ENCODE measurements at places on chromosomes 11 and 22. TPM values are rescaled to one million over a fixed set of nuclear protein-coding genes. Genes with fewer than 3 reads are reported as not detected.
A peak's percentile ranks its signal among the peaks of the same experiment; 100 is the strongest.

DNA sequence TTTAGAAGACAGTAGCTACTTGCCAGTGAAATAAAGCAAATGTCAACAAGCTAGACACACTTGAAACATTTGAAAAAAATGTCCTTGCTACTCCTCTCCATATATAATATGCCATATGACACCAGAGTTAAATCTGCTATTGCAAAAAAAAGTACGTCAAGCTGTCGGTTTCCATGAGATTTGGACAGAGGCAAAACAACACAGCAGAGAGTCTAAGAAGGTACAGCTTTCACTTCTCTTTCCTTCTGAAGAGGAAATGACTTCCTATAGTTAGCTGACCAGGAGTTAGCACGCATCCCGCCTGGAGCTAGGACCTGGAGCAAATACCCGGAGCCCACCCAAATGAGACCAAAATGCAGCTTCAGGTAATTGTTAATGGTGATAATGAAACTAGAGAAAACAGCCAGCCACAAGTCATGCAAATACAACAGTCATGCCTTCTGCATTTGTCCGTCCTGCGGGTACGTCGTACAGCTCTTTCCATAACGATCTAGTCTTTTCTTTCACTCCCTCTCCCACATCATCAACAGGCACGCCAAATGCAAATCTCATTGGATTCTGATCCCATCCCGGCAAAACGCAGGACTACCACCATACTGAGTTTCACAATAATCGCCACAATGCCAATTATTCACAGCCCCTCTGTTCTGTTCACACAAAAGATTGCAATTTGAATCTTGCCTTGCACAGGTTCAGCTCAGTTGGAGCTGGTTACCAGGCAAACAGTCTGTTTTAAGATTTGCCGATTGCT is 395.0 kb upstream of the CCDC90B start:
- no peak for DNase-seq

DNA sequence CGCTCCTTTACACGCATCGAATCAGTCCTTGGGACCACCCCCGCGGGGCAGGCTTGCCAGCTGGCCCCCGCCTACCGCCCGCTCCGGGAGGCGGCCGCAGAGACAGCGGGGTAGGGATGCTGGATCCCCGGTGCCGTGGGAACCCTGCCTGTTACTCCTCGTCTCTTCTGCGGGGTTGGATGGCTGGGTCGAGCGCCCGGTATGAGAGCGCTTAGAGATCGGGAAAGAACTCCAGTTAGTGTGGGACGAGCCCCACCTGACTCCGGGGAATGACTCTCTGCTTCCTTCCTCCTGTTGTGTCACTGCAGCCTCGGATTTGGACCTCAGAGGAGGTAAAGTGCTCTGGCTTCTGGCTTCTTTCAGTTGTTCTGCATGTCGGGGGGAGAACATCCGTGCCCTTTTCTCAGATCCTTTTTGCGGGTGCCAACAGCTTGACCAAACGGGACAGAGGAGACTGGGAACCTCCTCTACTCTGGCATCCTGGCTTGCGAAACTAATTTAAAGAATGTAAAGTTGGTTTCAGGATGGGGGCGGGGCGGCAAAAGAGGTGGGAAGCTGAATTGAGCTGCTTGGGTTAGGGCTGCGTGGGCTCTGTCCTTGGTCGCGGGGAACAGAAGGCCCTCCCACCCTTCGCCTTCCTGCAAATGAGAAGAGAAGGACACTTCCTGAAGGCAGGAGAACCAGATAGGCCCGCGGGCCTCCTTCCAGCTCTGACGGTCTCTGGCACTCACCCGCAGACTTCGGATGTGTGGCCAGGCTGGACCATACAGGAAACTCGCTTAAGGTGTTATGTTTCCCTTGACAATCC is 938 bp downstream of the LAYN start:
- DNase-seq, result peak; percentile 70

DNA sequence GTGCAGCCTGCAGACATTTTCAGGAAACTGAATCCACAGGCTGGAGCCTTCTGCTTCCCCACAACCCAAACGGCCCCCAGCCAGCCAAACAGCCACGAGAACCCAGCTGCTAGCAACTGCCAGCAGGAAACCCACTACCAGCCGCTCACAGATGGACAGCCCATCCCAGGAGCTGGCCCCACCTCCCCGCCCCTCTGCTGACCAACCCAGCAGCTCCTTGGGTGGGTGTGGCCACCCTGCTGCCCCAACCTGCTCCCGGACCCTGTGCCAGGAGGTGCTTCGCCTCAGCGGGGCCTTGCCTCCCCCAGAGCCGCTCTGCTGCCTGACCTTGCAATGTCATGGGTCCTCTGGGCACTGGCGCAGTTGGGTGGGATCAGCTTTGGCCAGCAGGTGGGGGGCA is 8.2 kb upstream of the CCDC188 start:
- DNase-seq, result no peak

DNA sequence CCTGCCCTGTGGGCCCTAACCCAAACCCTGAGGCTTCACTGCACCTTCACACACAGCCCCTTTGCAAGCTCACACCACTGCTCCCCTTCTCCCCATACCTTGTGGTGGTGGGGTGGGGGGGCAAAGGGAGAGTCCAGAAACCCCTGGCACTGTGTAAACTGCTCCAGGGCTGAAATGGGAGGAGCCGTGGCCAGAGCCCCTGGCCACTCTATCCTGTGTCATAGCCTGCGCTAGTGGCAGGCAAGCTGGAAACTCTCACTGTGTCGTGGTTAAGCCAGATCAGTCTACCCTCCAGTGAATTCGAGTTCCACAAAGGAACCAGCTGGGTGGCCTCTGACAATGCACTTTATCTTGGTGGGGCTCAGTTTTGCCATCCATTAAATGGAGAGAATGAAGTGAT is 8.4 kb upstream of the SYT13 start:
- DNase-seq, result no peak

- no peak for DNase-seq
Measured at GRCh38 chr22:23122992-23123803, 18.6 kb downstream of the RSPH14 start.

GRCh38 chr11:10808235-10808552 is 532 bp downstream of the EIF4G2 start:
- DNase-seq, result no peak

- peak; percentile 70 for DNase-seq
Measured at GRCh38 chr11:66317723-66318599, 1.1 kb upstream of the CD248 start.

- DNase-seq, result no peak
Measured at GRCh38 chr11:32586576-32587190, 3.1 kb downstream of the EIF3M start.

DNA sequence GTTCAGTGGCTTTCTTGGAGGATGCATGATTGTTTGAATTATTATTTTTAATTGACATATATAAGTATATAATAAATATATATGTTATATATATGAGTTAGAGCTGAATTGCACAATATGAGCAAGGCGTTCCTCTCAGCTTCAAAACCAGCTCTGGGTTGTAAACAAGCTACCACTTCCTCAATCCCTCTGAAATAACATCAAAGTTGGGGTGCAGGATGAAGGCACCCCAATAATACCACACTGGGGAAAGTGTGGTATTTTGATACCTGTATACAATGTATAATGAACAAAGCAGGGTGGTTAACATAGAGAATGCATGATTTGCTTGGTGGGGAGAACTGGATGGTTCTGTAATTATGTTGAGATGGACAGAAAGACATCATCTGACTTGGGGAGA is 1.7 kb upstream of the SORL1 start:
- DNase-seq, result no peak

DNA sequence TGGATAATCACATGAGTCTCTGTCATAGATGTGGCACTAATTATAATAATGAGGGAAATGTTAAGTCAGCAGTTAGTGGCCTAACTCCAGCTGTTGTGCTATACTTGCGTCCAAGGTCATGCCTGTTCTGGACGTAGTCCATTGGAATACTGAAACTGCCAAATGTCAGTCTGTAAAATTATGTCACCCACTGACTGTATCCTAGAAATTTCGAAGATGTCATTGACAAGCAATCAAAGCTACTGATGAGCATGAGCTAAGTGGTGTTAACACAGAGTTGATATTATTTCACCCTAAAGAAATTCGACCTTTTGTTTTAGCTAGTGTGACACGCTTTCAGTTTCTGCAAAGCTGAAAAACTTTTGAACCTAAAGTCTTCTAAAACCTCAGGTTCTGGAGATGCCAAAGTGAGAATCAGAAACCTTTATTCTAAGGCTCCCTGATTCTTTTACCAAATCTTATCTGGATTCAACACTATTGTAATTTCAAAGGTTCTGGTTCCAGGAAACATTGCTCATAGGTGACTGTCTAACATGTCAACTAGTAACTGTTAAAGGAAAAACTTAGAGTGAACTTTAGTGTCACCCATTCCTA is 14.9 kb upstream of the ME3 start:
- no peak for DNase-seq

GRCh38 chr22:36900880-36901279 is 12.5 kb upstream of the CSF2RB start:
- no peak for DNase-seq

GRCh38 chr11:73029403-73029802 is 112.7 kb downstream of the FCHSD2 start:
- DNase-seq, result no peak

GRCh38 chr11:61287338-61287977 is 7.7 kb downstream of the VWCE start:
- DNase-seq, result no peak

GRCh38 chr11:86947541-86947940 is 7.7 kb downstream of the FZD4 start:
- no peak for DNase-seq

DNA sequence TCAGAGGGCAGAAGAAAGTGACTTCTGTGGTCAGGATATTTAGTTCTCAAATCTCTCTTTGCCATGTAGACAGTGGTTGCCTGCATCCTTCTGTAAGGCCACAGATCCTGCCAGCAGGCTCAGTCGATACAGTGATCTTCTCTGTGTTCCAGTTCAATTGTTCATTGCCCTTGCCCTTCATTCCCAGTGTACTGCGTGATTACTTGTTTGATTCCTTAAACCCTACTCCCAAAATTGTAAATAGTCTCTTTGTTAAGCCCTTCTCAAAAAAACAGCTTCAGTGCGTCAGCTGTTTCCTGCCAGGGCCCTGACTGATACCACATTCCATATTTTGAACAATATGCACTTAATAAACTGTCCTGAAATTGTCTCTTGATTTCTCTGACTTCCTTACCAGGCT is 9.3 kb upstream of the TYR start:
- no peak for DNase-seq

GRCh38 chr11:96259134-96259830 is 83.7 kb downstream of the MAML2 start:
- DNase-seq, result no peak

- peak; percentile 42 for DNase-seq
Measured at GRCh38 chr22:48426466-48427380, 1401.0 kb downstream of the BRD1 start.

DNA sequence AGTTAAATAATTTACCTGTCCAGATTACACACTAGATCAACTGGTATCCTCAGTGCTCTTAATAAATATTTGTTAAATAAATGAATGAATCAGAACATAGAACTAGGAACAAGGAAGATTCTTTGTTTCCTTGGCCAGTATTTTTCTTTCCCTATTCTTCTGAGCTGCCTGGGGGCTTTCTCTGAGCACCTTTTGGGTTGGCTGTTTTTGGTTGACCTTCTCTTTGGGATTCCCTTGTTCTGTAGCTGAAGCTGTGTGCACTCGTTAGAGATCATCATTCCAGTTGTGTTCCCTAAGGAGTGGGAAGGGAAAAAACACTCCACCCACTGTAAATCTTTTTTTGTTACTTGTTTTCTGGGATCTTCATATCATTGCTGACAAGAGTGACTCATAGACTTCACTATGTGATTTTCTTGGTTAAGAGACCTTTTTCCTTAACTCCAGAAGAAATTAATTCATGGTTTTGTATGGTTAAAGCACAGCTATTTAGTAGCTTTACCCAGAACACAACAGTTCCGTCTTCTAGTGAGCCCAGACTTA is 84.3 kb downstream of the STIM1 start:
- no peak for DNase-seq

GRCh38 chr22:38728871-38729796 is 23.4 kb downstream of the GTPBP1 start:
- no peak for DNase-seq

DNA sequence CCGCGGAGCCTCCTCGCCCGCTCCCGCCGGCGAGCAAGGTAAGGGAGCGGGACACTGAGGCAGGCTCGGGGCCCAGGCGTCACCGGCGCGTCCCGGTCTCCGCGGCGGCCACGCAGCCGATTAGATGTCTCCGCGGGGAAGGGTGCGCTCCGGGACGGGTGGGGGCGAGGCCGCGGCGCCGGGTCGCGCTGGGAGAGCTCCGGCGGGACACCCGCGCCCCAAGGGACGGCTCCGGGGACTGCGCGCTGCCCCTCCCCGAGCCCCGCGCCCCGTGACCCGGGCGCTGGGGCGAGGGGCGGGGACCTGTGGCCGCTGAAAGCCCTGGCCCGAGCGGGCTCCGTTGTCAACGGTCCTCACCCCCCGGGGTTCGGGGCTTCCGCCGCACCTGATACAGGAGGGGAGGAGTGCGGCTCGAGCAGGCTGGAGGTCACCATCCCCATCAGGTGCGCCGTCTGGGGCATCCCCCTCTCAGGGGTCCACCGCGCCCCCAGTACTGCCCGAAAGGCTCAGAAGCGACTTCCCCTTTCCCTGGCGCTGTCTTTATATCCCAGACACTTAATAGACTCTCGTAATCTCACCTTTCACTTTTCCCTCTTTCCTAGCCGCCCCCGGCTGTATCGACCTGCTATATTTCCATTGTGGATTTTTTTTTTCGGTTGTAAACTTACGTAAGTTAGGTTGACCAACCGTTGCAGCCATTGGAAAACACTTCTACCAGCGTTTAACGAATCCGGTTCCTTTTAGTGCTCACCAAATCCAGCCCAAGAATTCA is 573 bp downstream of the PPFIA1 start:
- DNase-seq, result peak; percentile 81

- no peak for DNase-seq
Measured at GRCh38 chr11:65470433-65471049, 28.3 kb upstream of the MALAT1 start.

GRCh38 chr11:88117281-88117858 is 57.9 kb downstream of the RAB38 start:
- DNase-seq, result no peak

GRCh38 chr11:87081358-87081757 is 43.6 kb downstream of the TMEM135 start:
- no peak for DNase-seq

DNA sequence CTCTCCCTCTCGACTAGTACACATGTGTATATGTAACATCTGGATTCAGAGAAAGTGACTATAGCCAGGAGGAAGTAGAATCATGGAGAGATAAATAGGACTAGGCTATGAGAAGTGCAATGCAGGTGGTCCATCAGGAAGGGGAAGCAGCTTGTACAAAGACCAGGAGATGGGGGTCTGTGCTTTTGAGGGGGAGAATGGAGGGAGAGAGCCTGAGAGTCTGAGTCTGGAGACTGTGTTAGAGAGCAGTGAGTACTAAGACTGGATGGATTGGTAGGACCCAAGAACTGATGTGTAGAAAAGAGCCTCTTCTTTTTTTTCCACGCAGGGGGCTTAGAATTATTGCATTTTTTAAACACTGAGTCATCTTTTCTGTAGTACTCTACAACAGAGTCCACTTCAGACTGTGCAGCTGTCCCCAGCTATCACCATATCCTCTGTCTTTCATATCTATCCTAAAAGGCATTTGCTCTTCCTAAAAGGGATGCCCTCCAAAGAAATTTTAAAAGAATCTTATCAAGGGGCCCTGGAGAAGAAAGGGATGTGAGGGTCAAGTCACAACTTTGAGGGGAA is 80.4 kb downstream of the BDNF start:
- no peak for DNase-seq

Gene OR56A4
- not detected for total RNA-seq

Gene KIAA1671
- 46.7 TPM for total RNA-seq

Gene MMP7
- total RNA-seq, result 16.0 TPM

Gene RFPL1
- total RNA-seq, result not detected

Gene TMEM132A
- total RNA-seq, result 18.4 TPM

Gene PPME1
- 32.0 TPM for total RNA-seq

Gene RAG2
- not detected for total RNA-seq

Gene C1QTNF4
- 0.55 TPM for total RNA-seq

Gene SCGB1A1
- 5.4 TPM for total RNA-seq

Gene TBRG1
- total RNA-seq, result 44.9 TPM

All from upper lobe of right lung (tissue), 1 donor.